NCI-H2107 (cell line): ENCODE measurements at places on chromosomes 11 and 22.

GRCh38 chr11:123174196-123175183 lies 20.6 kb downstream of the CLMP start:
- no peak for DNase-seq

DNA sequence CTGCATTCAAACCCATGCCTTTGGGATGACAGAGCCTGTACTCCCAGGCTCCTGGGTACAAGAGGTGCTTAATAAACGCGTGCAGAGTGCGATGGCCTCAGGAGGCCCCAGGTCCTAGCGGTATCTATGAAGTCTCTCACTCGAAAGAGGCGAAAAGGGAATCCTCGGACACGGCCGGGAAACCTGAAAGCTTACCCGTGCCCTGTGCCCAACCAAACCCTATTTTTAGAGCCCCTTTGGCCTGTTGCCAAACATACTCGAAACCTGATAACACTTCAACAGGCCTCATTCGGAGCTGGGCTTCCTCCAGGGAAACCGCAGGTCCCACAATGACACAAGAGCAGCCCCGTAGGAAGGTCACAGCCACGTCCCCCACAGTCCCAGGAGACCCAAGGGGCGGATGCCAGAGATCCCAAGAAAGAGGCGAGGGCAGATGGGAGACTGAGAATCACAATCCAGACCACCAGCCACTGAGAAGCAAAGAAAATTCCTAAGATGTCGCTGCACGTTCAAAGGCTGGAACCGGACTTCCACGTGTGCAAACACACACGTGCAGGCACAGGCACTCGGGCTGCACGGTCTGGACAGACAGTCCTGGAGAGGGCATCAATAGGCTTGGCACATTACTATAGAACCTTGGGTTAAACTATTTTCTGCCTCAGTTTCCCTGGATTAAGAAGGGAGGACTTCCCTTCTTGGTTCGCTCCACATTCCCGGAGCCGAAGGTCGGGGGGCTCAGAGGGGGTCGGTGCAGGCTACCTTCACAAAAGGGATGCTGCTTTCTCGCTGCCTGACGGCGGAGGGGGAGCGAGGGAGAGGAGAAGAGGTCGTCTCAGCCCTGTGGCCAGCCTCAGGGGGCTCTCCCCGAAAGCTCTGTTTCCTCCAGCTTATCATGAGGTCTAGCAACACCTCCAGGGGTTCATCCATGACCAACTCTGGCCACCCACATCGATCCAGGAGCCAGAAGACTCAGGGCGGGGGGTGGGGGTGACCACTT lies 8.2 kb downstream of the PDGFB start:
- peak; percentile 67 for DNase-seq

DNA sequence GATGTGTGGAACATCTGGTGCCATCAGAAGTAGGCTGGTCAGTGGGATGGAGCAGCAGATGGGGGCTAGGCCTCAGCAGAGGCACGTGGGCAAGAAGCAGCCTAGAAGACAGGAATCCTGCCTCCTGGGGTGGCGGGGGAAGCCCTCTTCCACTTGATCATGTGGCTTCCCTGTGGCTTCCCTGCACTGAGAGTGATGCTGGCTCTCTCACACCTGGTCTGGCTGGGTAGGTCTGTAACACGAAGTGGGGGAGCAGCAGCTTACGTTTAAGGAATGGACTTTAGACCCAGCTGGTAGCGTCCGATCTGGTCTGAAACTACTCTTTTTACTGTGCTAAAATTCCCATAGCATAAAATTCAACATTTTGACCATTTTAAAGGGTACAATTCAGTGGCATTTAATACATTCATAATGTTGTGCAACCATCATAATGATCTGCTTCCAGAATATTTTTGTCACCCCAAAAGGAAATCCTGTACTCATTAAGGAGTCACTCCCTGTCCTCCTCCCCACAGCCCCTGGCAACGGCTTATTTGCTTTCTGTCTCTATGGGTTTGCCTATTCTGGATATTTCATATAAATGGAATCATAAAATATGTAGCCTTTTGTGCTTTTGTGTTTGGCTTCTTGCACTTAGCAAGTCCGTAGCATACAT lies 21.7 kb downstream of the PTPN5 start:
- DNase-seq = no peak

DNA sequence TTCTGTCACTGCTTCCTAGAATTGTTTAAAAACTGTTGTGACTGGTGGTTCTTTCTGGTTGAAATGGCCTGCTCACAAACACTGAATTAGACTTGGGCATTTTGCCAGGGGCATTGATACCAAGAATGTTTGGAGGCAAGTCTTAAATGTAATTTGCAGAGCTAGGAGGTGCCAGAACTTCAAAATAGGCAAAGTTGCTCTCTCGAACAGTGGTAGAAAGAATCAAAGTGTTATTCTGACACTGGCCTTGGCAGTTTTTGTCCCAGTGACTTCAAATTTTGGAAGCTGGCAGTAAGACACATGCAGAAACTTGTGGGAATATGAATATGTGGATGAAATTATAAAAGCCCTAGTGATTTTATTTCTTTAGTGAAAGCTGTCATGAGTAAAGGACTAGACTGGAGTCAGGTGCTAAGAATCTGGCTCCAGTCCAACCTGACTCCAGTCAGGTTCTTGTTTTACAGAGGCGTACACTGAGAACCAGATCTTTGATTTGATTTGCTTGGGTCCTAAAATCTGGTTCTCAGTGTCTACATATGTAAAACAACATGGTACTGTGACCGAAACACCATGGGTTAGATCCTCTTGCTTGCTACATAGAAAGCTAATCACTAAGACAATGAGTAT lies 20.9 kb downstream of the SVIP start:
- DNase-seq = no peak

DNA sequence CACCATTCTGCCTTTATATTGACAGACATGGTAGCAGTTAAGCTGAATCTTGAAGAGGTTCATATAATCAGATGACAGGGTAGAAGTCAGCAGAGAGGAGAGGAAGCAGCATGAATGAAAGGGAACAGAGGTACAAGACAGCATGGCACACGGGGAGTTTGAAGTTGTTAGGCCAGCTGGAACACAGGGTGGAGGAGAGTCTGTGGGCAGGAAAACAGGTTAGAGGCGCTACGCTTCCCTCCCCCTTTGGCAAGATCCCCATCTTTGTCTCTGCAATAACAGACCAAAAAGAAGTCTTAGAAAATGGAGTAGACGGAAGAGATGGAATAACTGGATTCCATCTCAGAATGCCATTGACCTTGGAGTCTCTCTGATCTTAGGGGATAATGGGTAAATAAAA lies 20.0 kb upstream of the NDUFC2 start:
- DNase-seq = no peak

GRCh38 chr22:49967706-49968208 lies 7.2 kb downstream of the PIM3 start:
- DNase-seq = no peak

GRCh38 chr11:46009647-46010046 lies 87.2 kb downstream of the LARGE2 start:
- DNase-seq = no peak

DNA sequence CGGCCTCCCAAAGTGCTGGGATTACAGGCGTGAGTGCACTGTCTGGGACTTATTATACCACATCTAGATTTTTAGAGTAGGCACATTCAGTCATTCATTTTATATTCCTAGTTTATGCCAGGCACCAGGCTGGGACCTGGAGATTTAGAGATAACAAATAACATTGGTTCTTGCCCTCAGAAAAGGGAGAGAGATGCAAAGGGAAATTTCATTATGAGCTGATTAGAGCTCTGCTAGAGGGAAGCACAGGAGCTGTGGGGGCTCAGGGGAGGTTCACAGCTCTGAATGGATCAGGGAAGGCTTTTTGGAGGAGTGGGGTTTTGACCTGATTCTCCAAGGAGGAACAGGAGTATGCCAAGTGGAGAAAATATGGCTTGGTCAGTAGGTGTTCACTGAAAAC lies 32.3 kb downstream of the MEI1 start:
- DNase-seq = no peak

- DNase-seq = no peak
Observed at GRCh38 chr22:40363059-40363458, 7.3 kb upstream of the SGSM3 start.

GRCh38 chr22:33579448-33580093 lies 340.7 kb downstream of the LARGE1 start:
- peak; percentile 14 for DNase-seq

DNA sequence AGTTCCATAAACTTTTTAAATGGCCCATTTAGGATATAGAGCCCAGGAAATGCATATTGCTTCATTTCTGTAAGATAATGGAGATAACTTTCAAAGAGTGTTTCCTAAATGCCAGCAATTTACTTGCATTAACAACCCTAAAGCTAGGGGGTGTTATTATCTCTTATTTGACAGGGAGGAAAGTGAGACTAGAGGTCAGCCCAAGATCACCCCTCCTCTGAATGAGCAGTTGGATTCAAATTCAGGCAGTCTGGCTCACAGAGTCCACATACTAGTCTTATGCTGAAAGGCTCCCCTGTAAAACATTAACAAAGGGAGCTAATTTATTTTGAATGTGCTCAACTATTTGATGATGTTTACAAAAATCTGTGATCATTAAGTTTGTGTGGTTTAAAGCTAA lies 49.9 kb upstream of the TRIM77 start:
- no peak for DNase-seq

- DNase-seq = no peak
Observed at GRCh38 chr11:128862406-128862805, 4.7 kb downstream of the KCNJ1 start.

DNA sequence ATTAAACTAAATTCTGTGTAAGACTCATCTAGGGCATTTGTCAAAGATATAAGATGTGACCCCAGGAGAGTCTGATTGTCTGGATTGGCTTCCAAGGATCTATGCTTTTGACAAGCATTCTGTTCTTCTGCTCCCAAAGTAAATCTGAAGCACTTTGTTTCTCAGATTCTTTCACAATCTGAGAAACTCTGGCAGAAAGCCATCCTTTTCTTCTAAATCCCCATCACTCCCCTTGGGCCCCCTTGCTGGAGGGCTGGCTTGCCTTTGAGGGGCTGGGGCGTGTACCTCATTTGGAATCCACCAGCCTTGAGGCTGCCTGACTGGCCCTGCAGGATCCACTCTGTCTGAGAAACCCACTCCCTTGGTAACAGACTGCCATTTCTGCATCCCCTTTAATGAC lies 173.5 kb upstream of the CTSC start:
- DNase-seq = no peak

- DNase-seq = no peak
Observed at GRCh38 chr22:44338177-44338810, 25.5 kb upstream of the SHISAL1 start.

DNA sequence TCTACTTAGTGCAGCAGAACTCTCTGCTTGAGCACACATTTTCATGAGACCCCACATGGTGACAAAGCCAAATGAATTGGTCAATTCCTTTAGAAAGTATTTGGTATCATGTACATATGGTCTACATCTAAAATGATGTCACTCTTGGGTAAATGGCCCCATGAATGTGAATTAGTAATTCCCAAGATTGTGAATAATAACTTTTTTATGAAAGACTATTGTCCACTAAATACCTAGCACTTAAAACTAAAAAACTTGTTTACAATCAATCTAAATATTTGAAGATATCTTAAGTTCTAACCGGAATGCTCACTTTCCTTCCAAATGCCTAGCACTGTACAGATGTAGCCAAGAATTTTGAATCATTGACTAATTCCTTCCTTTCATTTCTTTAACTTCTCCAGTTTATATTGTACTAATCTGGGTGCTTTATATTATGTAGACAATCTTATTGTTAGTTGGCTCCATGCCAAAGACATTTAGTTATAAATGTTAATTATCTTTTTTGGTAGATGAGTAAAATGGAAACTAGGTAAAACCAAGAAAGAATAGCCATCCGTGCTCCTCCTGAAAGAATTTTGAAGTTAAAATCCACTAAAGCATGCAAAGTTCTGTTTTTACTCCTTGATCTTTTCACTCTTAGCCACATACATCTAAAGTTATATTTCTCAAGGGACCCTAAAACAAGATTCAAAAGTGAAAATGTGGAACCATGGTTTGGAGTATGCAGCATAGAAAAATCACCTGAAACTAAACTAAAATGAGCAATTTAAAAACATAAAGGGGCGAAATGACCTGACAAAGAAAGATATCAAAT lies 145.0 kb upstream of the ARHGAP20 start:
- no peak for DNase-seq

- DNase-seq = no peak
Observed at GRCh38 chr22:42547562-42547961, 6.2 kb upstream of the SERHL2 start.
